Mucosa of gallbladder (tissue), 1 donor: ENCODE measurements at places on chromosomes 12 and 14. TPM values are rescaled to one million over a fixed set of nuclear protein-coding genes. Genes with fewer than 3 reads are reported as not detected.

DNA sequence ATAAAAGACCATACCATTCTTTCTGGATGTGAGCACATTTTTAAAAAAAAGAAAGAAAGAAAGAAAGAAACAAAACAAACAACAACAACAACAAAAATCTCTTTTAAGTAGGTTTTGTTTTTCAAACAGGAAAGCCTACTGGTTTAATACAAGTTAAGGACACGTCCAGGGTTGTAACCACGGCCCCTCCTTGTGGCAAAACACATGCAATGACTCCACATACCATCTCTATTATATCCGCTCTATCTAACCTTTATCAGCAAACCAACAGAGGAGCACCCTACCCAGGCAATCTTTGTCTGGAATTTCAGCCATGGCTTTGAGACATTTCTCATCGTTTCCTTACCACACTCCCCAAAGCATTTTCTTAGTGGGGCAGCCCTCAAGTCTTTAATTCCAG is 360.5 kb upstream of the TMPO start:
- DNase-seq: no peak

DNA sequence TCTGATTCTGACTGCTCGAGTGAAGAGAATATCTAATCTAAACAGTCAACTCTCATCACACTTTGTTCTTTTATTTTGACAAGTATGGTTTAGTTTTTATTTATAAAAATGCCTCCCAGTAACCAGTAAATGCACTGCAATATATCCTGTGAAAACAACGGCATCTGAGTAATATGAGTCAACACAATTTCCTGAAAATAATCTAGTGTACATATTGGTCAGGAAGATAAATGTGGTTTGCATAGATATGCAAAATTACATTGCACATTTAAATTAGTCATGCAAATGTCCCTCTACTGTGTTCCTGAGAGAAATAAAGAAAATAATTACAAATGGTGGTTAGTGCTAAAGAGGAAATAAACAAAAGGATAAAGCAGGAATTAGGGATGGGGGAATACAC is 1190.7 kb upstream of the SEL1L start:
- no peak for DNase-seq

The B4GALNT1 gene
- total RNA-seq: 1.3 TPM

The USP44 gene
- 2.9 TPM for total RNA-seq

GRCh38 chr12:25819691-25820090 is 138.8 kb upstream of the RASSF8 start:
- no peak for DNase-seq

DNA sequence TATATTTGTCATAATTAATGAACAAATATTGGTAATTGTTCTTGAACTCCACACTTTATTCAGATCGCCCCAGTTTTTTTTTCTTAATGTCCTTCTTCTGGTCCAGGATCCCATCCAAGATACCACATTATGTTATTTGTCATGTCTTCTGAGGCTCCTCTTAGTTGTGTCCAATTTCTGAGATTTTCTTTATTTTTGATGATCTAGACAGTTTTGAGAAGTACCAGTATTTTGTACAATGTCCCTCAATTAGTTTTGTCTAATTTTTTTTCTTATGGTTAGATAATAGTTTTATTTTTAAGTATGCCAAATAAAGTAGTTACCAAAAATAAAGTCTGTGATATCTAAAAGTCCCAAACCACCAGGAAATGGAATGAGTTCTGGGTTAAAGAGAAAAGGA is 440.8 kb upstream of the ATP2B1 start:
- no peak for DNase-seq

GRCh38 chr12:8890313-8891085 is 23.8 kb upstream of the PHC1 start:
- peak; percentile 47 for DNase-seq

- no peak for DNase-seq
Observed at GRCh38 chr14:97866664-97867063, 1069.5 kb downstream of the VRK1 start.

The NRDE2 gene
- total RNA-seq: 32.5 TPM

- DNase-seq: no peak
Observed at GRCh38 chr14:77988970-77989369, 181.2 kb upstream of the NRXN3 start.

The OSGEP gene
- total RNA-seq: 35.4 TPM

DNA sequence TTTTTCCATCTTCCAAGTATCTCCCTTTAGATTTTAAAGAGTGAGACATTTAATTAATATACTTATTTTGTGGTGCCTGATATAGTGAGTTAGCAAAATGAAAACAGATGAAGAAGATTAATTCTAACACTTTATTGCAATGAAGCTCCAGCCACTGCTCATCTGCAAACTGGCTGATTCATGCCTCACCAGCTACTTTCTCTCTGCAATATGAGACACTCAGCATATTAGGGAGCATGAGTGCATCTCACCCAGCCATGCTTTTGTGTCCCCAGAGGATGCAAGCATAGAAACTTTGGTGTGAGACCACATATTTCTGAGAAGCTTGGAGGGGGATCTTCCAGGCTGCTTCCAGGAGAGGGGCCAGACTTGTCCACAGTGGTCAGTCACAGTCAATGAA is 148.6 kb downstream of the BMP4 start:
- no peak for DNase-seq

DNA sequence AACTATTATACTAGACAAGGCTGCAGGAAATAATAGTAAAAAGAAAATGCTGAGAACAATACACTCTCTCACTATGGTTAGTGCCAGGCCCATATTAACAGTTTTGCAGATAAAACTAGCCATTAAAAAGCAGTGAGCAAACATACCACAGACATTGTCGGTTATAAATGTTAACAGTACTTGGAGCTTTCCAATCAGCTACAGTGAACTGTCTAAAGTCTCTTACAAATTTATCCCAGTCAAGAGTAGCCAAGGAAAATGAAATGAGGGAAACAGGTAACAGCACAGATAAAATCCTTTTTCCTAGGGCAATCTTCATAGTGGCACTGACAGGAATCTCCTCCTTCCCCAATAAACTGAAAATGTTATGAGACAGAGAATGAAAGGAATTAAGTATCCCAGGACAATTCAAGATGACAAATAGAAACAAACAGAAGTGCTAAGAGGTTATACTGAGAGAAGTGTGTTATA is 30.8 kb downstream of the PAWR start:
- DNase-seq: no peak

The LRRK2 gene
- 28.7 TPM for total RNA-seq

- DNase-seq: no peak
Observed at GRCh38 chr12:122646517-122647217, 56.5 kb downstream of the HCAR2 start.

- no peak for DNase-seq
Observed at GRCh38 chr12:104494137-104494792, 37.5 kb downstream of the CHST11 start.

DNA sequence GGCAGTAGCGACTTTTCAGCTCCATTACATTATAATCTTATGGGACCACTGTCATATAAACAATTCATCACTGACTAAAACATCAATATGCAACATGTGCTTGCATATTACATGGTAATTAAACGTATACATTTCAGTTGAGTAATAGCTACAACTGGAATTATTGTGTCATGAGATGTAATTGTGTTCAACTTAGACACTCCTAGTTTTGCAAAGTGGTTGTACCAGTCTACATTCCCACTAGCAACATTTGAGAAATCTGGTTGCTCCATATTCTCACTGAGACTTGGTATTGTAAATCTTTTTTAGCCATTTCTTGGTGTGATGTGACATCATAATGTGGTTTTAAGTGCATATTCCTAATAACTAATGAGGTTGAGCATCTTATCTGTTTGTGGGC is 90.0 kb downstream of the CAPZA3 start:
- no peak for DNase-seq

GRCh38 chr12:70251661-70252060 is 8.4 kb downstream of the CNOT2 start:
- no peak for DNase-seq

DNA sequence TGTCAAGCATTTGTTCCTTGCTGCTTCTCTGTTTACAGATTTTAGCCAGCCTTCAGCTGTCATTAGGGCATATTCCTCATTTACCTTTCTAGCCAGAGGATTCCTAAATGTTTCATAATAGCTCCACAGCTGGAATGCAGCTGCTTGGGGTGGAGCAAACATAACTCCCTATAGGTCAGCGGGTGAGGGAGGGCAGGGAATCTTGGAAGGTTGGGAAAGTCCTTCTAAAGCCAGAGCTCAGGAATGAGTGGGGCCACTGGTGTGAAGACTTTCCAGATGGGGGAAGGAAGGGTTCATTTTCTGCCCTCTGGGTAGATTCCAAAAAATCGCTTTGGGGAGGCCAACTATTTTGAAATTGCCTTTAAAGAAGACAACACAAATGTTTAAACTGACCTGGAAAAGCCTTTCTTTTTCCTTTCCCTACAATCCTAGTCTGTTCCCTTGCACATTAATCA is 16.3 kb upstream of the IRF2BPL start:
- no peak for DNase-seq

DNA sequence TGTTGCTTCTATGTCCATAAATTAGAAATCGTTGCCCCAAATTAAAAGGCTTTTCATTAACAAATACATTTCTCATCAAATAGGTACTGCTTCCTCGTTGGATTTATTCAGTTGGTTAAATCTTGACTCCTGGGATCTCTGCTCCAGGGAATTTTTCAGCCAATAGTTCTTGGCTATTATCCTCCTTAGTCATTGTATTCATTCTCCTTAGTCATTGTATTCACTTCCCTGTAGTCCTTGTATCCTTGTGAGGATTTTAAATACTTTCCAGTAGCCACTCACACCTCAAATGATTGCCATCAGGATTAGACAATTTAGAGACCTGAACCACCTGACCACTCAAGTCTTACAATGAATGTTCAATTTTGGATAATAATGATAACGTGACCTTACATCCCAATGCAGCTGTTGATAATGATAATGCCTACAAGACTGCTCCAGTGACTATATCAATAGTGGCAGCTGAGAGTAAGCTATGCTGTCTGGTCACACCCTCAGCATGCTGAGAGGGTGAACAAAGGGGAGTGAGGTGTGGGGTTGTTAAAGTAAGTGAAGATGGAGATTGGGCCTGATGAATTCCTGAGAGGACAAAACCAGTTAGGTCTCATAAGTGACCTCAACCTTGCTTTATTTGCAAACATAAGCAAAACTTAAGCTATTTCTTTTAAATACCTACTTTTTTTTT is 193.7 kb upstream of the RTL1 start:
- DNase-seq: no peak

The PTGER2 gene
- total RNA-seq: 3.9 TPM

- DNase-seq: no peak
Observed at GRCh38 chr14:101827286-101827685, 65.8 kb downstream of the PPP2R5C start.

DNA sequence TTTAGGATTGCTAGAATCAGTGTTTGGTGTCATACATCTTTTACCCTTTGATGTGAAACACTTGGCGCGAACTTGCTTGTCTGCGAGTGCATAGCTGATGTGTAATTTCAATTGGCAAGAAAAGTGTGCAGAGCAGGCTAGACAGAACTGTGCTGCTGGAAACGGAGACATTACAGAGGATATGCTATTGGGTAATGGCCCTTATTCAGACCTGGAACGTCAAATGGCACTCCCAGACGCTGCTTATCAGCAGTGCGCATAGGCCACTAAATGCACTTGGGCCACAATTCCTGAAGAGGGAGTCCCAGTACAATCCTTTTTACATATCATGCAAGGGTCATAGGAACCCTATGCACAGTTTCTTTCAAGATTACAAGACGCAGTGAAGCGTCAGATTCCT is 15.7 kb upstream of the SLC10A1 start:
- no peak for DNase-seq

DNA sequence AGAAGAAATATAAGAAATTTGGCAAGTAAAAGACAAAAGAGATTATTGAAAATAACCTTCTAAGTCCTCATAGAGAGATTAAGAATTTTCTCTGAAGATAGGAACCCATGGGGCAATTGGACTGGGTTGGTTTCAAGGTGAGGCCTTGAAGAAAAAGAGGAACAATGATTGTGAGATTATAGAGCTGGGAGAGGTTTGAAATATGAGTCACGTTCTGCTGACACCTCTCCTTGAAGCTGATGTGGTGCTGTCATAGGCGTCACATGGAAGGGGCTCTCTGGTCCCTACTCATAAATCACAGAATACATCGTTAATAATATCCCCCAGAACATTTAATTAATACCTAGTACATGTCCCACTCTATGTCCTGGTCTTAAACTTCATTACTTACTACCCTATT is 227.6 kb upstream of the PDE3A start:
- DNase-seq: no peak

DNA sequence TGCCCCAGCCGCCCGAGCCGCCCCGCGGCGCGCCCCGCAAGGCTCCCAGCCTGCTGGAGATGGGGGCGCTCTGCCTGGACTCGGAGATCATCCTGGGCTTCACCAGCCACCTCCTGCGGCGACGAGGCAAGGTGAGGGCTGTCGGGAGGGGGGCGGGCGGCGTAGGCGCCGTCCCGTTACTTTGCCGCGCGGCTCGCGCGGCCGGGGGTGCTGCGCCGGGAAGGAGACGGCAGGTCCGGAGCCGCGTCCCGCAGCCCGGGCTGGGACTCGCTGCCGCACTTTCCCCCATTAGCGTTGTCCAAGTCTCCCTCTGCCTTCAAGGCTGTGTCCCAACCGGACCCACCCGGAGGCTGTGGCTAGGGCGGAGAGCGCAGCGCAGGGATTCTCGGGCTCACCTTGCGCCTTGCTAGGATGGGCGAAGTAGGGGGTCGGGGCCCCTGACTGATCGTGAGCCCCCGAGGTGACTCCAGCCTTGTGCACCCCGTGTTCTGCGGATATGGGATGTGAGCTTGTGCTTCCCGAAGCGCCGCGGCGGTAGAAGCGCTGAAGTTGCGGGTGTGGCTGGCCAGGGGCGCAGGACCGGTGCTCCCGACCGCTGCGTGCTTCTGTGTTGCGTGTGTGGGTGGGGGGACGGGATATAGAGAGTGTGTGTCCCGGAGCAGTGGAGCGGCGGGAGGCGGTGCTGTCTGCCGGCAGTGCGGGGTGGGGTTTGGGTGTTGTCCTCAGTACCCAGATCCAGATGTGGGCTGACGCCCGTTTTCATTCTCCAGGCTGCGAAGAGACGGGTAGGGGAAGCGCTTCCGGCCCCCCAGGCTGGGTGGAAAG is 1.7 kb upstream of the KIF26A start:
- no peak for DNase-seq

The MYF5 gene
- not detected for total RNA-seq

DNA sequence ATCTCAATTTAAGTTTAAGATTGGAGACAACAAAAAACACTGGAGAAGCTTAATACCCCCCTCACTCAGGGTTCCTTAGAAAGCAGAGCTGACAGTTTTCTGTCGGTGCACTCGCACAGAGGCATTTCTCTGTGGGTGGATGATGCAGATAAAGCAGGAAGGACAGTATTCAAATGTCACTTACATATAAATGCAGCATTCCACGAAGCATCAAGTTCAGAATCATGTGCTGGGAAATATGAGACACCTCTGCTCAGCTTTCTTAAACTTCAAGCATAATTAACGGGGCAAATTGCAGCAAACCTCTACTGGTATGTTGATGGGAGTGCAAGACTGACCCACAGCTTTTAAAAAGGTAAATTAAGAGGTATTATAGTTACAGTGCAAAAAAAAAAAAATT is 68.7 kb downstream of the DICER1 start:
- DNase-seq: no peak
